ENCODE measurements at places on chromosomes 3 and 15. TPM values are rescaled to one million over a fixed set of nuclear protein-coding genes. Genes with fewer than 3 reads are reported as not detected.
A peak's percentile ranks its signal among the peaks of the same experiment; 100 is the strongest.

- DNase-seq: peak; percentile 91
Observed at GRCh38 chr3:133038089-133038730, at the start of gene TMEM108. Gene TMEM108 (plus strand): TSS chr3:133038391.

ECE2 gene
- not detected for total RNA-seq

HHLA2 gene
- not detected for total RNA-seq

- no peak for DNase-seq
Observed at GRCh38 chr3:61657689-61658088, 96.3 kb downstream of the PTPRG start.

MKRN2OS gene
- total RNA-seq: not detected

DNA sequence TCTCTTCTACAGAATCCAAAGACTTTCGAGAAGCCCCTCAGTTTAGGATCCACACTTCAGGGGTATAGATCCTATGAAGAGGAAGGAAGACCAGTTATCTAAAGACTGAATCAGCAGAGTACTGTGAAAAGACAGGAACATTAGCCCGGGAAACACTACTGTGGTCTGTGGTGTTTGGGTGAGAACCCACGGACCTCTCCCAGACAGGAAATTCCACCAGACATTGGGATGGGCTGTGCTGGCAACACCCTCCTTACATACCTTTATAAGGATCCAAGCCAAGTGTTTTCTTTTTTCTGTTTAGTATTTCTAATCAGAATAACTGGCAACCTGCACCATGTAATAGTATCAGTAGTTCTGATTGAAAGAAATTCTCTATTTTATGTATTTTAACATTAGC lies 14.1 kb downstream of the TMEM207 start:
- DNase-seq: no peak

GRCh38 chr3:105415951-105416350 lies 49.2 kb downstream of the ALCAM start:
- no peak for DNase-seq
